Activated CD8-positive, alpha-beta memory T cell treated with anti-CD3 and anti-CD28 coated beads for 36 hours (primary cell): ENCODE measurements at places on chromosomes 2 and 18. TPM values are rescaled to one million over a fixed set of nuclear protein-coding genes. Genes with fewer than 3 reads are reported as not detected.

Gene UGT1A6
- total RNA-seq, result not detected

Gene ARMC9
- total RNA-seq, result 5.7 TPM

Gene TNFRSF11A
- 1.4 TPM for total RNA-seq

Gene RESP18
- not detected for total RNA-seq
